CD4-positive, alpha-beta T cell treated with Interleukin-17A for 1 hour (primary cell): ENCODE measurements at places on chromosomes 12 and 14.

- DNase-seq, result peak; percentile 43
These were observed 946 bp downstream of the RNU4-2 start for GRCh38 chr12:120290609-120291305.

- DNase-seq, result no peak
These were observed 1891.5 kb upstream of the SEL1L start for GRCh38 chr14:83425138-83425537.

DNA sequence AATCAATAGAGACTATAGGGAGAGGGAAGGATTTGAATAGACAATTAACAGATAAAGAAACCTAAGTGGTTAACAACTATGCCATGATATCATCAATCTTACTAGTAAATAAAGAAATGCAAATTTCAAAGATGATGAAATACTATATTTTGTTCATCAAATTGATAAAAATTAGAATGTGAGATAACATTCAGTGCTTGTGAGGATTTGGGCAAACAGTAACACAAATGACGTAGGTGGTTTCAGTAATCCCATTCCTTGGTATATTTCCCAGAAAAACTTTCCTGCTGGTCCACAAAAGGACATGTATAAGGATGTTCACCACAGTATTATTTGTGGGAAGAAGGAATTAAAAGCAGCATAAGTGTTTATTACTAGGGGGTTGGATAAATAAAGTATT, 136.0 kb downstream of the ERC1 start:
- DNase-seq, result no peak

DNA sequence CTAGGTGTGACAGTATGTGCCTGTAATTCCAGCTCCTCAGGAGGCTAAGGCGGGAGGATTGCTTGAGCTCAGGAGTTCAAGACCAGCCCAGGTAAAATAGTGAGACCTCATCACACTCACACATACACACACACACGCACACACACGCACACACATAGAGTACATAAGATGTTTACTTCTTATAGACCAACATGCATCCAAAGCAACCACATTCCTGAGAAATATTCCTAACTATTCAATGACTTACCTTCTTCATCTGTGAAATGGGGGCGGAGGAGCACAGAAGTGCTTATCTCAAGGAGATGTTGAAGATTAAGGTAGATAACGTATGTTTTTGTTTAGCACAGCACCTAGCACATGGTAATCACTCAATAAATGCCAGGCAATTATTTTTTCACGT, 6.4 kb downstream of the NDUFA12 start:
- no peak for DNase-seq

DNA sequence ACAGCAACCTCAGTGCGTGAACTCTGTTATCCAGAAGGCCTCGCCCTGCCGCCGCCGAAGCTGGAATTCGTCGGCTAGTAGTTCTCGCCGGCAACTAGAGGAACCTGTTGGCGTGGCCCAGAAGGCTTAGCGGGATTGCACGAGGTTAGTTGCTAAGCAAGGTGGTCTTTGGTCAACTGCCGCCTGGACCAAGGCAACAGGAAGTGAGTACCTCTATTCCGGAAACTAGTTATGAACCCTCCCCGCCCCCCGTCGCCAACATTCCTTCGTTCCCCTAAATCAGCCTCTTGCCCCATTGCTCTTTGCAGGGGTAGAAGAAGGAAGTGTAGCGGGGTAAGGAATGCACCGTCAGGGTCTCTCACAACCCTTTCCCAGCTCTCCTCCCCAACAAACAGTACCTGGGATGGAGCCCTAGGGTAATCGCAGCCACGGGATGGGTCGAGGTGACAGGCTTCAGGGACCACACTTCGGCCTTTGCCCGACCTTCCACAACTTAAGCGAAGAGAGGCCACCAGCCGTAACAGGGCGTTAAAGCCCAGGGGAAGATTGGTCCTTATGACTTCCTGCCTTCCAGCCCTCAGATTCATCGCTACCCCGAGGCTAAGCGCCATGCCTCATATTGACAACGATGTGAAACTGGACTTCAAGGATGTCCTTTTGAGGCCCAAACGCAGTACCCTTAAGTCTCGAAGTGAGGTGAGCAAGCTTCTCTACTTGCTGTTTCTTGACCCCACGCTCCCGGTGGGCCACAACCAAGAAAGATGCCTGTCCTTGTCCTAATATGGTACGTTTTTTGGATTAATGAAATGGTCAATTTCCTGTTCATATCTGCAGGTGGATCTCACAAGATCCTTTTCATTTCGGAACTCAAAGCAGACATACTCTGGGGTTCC, at the start of gene GMPR2:
Gene GMPR2, plus strand, starts transcription at position 285 of the 893 bp plus-strand sequence. Its CDS starts 325 bp downstream, at position 610.
- DNase-seq, result peak; percentile 32

GRCh38 chr14:78170203-78170602, at the start of gene NRXN3:
TSS of gene NRXN3 (plus strand) at chr14:78170373. CDS start at chr14:78243094, 72,721 bp downstream.
- DNase-seq, result no peak

GRCh38 chr12:1174659-1175058, 183.6 kb downstream of the ERC1 start:
- DNase-seq, result no peak

- no peak for DNase-seq
These were observed 41.5 kb downstream of the KCTD10 start for GRCh38 chr12:109435428-109436187.

GRCh38 chr14:61437381-61437780, 116.0 kb downstream of the PRKCH start:
- no peak for DNase-seq

GRCh38 chr12:34396006-34396860, 373.9 kb downstream of the ALG10 start:
- no peak for DNase-seq

- DNase-seq, result no peak
These were observed 93.8 kb downstream of the NDUFA12 start for GRCh38 chr12:94909663-94910062.

DNA sequence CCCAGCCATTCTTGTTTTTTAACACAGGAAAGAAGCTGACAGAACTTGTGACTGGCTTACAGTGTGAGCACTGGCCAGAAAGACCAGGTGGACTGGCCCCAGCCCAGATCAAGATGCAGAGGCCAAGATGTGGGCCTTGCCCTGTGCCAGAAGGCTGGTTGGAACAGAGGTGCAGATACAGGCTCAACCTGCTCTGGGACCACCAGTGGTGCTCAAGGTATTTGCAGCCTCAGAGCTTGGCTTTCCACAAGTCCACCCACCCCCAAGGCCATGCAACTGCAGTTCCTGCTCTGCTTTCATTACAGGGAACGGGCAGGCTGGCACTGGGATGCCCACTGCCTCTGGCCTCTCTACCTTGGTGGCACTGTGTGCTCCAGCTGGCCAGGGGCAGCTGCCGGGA, 23.3 kb downstream of the ZFC3H1 start:
- DNase-seq, result no peak

DNA sequence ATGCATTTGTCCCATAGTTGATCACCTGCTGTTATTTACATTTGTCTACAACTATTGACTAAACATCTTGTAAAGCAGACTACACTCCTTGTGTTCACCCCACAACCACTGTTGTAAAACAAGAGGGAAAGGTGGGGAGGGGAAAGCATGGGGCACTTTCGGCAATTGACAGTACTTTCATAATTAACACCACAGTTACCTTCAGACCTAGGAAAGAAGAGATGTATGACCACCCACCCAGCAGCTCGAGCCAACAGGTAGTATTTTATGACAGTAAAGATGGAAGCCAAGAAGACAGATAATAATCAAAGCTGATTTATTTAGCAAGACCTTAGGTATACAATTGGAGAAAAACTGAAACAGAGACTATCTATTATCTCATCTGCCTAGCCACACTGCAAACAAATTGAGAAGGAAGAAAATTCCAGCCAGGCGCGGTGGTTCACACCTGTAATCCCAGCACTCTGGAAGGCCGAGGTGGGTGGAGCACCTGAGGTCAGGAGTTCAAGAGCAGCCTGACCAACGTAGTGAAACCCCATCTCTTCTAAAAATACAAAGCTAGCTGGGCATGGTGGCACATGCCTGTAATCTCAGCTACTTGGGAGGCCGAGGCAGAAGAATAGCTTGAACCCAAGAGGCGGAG, 11.2 kb downstream of the HECTD4 start:
- DNase-seq, result no peak

GRCh38 chr12:3727877-3728632, 24.9 kb downstream of the CRACR2A start:
- peak; percentile 47 for DNase-seq

DNA sequence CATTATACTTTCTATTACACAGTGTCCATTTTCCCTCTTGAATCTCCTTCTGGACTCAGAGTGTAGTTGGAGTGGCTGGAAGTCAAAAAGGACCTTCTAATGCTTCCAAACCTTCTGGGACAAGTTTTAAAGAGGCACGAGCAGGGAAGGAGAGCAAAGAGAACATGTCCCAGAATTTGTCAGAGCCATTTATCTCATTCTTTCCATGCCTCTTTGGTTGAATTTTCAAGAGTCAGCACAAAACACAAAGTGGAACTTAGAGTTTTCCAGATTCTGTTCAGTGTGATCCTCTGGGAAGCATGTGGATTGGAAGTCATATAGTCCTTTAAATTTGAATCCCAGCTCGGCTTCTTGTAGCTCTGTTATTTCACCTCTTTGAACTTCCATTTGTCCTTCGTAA, 138.2 kb upstream of the PWP1 start:
- DNase-seq, result no peak
